ENCODE measurements at places on chromosomes 6 and 20.
A peak's percentile ranks its signal among the peaks of the same experiment; 100 is the strongest.

DNA sequence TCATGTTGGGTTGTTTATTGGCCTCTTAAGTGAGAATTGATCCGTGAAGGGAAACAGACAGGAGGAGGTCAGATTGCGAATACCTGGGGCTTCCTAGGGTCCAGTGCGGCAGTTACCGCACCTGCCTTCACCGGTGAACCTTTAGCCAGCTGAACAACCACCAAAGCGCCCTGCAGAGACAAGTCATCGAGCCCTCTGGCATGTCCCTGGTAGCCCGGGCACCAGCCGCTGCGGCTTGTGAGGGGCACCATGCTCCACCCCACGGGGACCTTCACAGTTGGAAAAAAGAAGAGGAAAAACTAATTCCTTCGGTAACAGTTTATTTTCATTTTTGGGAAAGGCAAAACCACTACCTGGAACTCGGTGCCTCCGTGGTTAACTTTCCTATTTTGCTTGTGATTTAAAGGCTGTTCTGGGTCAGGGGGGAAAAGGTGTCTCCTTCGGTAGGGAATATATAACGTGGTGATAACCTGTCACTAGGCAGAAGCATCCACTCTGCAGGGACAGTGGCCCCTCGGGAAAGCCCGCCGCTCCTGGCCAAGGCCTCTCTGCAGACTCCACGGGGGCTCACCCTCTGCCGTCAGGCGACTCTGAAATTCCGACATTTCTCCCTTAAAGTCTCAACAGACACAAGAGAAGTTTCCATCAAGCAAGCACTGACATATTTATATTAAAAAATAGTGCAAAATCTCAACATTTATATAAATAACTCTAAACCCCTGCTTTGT, 30.7 kb upstream of the ZBP1 start:
- DNase-seq, result no peak

DNA sequence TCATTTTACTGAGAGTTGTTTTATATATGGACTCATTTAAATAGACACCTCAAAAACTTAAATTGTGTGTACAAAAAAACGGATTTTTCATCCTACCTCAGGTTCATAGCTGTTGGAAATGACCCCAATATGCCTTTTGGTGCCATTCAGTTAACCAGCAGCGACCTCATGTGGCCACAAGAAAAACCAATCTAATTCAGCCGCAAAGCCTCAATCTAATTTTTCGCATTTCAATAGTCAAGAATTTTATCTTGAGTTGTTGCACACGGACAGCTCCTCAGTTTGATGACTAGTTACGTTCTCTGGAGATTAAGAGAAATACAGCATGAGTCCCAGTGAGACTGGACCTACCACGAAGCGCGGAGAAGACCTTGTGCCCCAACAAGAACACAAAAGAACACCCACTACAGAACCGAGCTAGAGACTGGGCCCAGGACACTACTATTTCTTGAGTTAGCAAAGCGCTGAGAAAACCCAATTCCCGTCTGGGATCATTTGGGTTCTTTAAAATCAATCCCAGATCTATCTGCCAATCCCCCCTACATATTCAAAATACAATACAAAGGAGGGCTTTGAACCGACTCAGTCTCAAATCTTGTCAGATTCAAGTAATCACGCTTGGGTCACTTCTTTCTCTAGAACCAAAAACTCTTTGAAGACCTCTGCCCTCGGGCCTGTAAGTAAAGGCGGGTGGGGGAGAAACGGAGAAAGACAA, 1.1 kb downstream of the TCP11 start:
- peak; percentile 68 for DNase-seq

DNA sequence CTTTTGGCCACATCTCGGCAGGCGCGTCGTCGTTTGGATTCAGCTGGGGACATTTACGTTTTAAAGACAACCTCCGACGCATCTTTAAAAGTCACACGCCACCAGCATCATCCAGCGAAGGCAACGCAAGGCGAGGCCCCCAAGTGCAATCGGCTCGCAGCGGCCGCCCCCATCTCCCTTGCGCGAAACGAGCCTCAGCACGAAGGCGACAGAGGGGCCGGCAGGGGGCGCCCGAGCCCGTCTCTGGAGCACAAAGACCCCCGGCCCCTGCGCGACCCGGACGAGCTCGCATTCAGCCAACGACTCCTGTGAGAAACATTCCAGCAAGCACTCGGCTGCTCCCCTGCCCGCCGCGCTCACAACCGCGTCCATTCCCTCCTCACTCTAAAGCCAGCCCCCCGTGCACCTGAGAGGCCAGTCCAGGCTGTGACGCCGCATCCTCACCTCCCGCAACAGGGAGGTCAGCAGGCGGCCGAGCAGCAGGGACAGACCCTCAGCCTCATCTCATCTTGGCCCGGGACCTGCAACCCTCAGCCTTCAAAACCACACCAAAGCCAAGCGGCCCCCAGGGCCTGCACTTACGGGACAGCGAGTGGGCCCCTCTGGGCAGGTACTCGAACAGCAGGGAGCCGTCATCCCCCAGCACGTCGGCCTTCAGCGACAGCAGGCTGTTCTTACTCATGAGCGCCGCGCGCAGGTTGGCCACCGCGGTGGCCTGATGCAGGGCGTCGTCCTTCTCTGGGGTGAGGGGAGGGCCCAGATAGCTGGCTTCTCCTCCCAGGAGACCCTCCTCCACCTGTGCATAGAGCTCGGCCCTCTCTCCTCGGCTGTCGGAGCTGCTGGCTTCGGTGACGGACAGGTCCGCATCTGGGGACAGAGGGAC, 35.8 kb downstream of the SLC2A4RG start:
- DNase-seq, result no peak

DNA sequence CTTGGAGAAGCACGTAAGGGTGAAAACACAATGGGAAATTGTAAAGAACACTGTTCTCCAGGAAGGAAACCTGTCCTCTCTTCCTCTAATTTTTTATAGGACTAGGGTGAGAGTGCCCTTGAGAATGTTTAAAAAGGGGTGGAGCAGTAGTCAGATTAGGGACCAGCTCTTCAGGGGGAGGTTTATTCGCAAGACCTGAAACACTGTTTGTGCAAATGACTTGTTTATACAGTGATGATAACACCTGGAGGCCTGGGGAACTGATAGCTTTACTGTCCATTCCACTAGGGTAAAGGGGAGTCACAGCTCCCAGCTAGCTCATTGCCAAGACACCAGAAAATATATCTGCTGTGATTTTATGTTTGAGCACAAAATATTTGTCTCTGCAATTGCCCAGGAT, 8.1 kb upstream of the FUT9 start:
- no peak for DNase-seq

DNA sequence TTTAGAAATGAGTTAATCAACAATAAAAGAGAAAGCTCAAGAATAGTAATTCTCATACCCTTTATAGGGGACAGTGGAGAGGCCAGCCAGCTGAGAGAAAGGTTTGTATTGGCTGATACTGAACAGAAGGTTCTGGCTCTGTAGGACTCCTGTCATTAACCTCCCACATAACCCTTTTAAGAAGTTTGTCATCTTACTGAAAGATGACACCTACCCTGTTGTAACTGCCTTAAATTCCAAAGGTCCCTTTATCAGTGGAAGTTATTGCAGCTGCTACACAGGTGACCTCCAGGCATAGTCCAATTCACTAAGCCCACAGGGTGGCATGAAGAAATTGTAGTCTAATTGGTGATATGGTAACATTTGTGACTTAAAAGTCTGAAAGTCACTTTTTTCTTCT, 790.1 kb downstream of the TENT5A start:
- no peak for DNase-seq

DNA sequence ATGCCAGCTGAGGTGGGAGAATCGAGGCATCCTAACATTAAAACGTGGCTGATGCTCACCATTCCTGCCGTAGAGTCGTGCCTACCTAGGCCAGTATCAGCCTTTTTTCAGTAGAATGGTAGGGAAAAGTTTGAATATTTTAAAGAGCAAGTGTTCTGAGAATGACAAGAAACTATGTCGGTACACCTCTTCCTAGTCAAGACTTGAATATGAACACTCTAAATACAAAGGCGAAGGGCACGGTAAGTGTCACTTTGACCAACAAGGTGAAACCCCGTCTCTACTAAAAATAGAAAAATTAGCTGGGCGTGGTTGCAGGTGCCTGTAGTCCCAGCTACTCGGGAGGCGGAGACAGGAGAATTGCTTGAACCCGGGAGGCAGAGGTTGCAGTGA, 1.0 kb downstream of the GINM1 start:
- no peak for DNase-seq

DNA sequence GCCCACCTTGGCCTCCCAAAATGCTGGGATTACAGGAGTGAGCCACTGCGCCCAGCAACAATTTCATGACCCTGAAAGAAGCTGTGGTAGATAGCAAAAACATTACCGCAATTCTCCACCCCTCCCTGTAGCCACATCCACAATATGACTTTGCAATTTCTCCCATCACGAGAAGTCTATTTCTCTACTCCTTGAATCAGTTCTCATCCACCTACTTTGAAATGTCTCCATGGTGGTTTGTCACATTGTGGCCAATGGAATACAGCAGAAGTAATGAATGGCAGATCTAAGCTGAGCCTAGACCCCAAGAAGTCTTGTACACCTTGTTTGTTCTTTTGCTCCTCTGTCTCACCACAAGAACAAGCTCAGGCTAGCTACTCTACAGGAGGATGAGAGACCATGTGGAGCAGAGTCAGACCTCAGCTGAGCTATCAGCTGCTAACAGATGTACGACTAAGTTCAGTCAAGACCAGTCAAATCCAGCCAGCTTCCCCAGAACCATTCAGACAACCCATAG, 6.3 kb downstream of the OXT start:
- peak; percentile 53 for DNase-seq

DNA sequence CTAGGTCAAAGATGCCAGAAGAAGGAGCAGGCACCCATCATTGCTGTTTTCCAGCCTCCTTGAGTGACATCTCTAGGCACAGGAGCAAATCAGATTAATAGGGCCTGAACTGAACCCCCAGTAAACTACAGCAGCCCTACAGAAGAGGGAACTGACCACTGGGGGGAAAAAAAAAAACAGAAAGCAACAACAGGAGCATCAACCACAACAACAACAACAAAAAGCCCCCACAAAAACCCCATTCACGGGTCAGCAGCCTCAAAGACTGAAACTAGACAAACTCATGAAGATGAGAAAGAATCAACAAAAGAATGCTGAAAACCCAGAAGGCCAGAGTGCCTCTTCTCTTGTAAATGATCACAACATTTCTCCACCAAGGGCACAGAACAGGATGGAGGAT, 537.4 kb upstream of the BTBD3 start:
- DNase-seq, result no peak

DNA sequence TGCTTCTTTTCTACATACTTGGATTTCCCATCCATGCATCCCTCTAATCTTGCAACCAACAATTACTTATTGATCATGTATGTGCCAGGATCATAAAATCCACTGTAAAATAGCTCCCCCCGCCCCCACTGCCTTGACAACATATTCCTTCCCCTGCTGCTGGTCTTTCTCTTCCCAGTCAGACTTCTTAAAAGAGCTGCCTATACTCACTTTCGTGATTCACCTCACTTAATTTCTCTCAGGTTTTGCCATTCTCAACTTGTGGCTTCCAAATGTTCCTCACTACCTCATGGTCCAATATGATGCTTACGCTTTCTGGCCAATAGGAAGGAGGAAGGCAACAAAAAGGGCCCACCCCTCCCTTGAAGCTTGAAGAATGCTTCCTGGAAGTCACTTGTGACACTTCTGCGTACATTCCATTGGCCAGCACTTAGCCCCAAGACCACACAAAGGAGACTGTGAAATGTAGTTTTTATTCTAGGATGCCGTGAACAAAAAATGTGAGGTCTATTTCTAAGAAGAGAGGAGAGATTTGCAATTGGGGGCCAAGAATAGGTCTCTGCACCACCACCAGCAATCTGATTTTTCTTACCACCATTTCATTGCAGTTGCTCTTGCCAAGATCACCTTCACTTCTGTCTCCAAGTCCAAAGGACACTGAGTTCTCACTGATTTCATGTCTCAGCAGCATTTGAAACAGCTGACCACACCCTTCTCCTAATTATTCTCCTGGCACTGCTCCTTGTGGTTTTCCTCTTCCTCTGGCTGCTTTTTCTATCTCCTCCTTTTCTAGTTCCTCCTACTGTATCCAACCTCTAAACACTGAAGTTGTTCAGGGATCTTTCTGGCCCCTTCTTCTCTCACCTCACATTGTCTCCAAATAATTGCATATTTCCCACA, 30.8 kb downstream of the CD164 start:
- no peak for DNase-seq

GRCh38 chr6:140586426-140587061, 1212.1 kb upstream of the CITED2 start:
- DNase-seq, result no peak

DNA sequence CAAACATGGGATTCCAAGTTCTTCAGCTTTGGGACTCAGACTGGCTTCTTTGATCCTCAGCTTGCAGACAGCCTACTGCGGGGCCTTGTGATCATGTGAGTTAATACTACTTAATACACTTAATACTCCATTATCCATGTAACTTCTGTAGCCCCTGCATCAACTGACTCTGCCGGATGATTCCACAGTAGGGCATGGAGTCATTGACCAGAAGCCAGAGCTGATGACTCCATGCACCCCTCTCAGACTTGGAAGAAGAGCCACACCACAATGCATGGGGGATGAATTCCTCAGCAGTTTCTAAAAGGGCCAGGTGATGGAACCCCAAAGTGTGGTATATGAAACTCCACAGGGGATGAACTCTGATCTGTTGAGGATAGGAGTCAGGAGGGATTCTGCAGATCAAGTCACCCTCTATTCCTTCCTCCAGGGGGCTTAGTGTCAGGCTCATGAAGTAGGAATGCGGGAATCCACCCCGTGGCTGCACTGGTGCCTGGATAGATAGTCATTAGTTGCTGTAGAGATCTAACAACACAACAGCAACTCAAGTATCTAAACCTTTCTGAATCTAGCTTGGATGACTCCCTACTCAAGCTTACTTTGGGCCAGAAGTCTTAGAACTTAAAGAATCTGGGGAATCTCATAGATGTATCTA, 70.2 kb downstream of the GPR6 start:
- no peak for DNase-seq

GRCh38 chr20:62708591-62709536, at the start of gene NTSR1:
Gene NTSR1, plus strand, starts transcription at chr20:62708836. Its CDS starts 372 bp downstream, at chr20:62709208.
- DNase-seq, result no peak

DNA sequence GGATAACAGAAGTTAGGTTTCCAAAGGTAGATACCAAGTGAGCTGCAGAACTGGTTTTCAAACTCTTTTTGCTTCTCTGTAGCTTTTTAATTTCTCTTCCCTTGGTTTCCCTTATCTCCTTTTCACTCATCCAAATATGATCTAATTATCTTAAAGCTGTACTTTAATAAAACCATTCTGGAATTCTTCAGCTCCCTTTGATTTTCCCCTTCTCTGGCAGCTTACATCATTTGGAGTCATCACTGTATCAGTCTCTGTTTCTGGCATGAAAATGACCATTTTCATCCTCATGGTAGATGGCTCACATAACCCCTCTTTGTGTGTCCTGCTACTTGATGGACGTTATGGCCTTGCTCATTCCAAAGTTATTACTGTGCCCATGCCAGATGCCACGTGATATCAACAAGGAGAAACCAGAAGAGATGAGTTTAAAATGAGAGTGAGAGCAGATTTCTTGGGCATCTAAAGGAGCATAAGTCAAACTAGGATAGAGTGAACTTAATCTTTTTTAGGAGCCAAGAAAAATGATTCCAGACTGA, 620.2 kb downstream of the QKI start:
- no peak for DNase-seq

- DNase-seq, result no peak
Measured at GRCh38 chr6:154447954-154448353, 62.5 kb downstream of the CNKSR3 start.
